ENCODE measurements at places on chromosomes 6 and 20.

- no peak for DNase-seq
Observed at GRCh38 chr6:15949982-15950381, 178.9 kb upstream of the MYLIP start.

- no peak for DNase-seq
Observed at GRCh38 chr20:364905-365794, 15.4 kb upstream of the TRIB3 start.

DNA sequence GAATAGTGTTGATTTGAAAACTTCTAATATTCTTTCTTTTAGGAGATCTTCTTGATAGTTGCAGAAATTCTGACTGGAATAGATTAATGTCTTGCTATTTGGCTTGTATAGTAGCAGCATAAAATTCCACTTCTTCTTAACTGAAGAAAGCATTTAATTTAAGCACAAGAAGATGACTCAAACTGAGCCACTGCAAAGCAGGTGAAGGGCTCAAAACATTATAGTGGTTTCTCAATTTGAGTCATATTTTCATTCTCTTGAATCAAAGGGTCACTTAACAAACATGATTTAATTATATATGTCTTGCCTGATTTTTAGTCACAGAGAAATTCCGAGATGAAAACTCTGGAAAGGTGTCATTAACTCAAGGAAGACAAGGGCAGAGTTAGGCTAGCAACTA is 239.3 kb downstream of the ZNF217 start:
- no peak for DNase-seq

DNA sequence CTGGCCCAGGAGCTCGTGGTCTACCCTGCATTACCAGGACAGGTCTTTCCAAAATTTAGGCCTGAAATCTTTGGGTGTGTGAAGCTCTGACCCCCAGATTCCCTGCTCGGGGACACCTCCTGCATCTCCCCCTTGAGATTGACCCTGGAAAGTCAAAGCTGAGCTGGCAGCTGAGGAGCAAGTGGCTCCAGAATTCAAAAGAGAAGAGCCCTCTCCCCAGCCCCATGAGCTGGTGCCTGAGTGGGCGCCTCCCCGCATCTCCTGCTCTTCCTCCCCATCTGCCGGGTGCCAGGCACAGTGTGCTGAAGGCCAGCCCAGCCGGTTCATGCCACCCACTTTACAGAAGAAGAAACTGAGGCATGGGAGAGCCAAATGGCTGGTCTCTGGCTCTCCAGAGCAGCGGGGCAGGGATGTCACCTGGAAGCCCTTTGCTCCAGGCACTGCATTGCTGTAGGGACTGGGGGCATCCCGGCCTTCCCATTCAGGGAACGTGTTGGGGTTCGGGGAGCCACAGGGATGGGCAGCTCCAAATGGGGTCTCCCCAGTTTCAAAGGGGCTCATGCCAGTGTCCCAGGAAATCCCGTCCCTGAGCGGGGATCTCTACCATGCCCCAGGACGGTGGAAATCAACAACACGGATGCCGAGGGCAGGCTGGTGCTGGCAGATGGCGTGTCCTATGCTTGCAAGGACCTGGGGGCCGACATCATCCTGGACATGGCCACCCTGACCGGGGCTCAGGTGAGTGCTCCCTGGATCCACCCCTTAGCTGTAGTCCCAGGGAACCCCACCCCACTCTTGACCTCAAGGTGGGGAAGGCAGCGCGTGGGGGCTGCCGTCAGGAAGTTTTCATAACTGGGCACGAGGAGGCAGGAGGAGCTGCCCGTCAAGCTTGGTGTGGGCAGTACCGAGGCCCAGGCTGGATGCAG is 20.5 kb downstream of the NPEPL1 start:
- no peak for DNase-seq

- DNase-seq = no peak
Observed at GRCh38 chr6:152356016-152356415, 281.1 kb downstream of the SYNE1 start.

DNA sequence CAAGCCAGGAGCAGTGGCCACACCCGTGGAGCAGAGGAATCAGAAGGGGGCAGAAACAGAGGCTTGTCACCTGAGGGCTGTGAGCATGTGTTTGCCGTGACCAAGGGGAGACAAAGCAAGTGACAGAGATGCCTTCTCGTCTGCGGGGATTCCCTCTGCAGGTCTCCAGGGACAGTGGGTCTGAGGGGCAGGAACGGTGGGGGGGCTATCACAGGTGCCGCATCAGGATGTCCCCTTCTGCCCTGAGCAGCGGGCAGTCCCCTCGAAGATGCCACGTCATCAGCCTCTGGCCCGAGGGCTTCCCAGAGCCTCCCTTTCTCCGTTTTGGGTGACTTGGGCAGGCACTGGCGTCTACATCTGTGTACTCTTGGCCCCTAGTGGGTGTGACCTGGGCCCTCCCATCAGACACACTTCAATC is 338.7 kb downstream of the PREX1 start:
- no peak for DNase-seq

DNA sequence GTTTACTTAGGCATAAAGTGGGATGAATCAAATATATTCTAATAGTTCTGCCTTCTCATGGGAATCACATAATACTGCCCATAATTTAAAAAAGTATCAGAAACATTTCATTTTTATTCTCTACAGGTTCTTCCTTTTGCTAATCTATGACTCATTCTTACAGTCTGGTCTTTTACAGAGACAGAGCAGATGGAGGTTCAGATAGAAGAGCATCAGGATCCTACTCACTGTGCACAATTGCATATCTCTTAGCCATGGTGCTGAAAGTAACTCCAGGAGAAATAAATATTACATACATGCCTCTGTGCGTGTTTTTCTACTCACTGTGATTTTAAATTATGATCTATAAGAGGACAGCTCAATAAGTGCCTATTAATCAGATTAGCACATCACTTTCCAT is 16.3 kb upstream of the OR2B6 start:
- no peak for DNase-seq

GRCh38 chr6:154258064-154258757 is 98.4 kb downstream of the IPCEF1 start:
- DNase-seq = no peak

DNA sequence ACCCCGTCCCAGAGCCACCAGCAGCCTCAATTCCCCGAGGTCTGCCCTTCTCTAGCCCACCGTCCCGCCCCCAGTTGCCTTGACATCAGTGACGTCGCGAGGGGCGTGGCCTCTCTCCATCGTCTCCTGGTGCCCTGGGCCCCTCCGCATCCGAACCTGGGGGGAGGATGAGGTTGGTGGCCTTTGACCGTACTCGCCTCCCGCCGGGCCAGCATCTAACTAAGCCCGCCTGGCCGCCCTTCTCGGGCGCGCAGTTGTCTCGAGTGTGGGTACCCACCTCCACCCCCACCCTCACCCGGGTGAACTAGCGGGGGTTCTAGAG is 5.5 kb upstream of the ARMC12 start:
- no peak for DNase-seq

DNA sequence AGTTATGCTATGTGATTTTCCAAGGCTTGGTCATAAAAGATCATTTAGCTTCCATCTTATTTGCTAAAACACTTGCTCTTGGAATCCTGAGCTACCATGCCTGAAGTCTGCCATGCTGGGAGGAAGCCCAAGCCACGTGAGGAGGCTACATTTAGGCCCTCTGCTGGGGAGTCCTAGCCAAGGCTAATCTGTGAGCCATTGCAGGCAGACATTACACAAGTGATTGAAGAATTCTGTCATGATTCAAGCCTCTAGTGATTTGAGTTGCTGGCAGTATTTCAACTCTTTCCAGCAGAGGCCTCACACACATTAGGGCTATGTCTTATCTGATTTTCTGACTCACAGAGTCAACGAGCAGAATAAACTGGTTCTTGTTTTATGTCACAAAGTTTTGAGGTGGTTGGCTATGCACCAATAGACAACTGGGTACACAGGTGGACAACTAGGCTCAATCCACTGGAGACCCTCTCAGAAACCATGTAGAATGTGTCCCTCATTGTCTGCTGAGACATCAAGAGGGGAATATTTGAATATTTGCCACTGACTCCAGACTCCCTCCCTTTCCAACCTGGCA is 227.2 kb upstream of the SULF2 start:
- no peak for DNase-seq

- DNase-seq = no peak
Observed at GRCh38 chr20:1536893-1537730, 20.4 kb downstream of the SIRPD start.

DNA sequence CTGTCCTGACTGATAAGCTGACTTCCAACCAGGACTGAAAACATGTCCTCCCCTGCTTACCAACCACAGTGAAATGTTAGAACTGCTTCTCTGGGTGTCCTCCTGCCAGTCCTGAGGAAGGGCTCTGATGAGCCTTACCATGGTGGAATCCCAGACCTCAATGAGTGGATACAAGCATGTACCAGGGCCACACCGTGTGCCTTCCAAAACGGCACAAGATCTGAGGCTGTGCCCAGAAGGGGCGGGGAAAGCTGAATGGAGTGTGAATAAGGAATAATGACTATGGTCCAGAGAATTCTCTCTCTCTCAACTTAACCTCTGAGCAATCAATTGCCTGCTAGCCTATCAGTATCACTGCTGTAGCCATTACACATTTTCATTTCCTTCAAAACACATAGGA is 51.7 kb downstream of the PDE10A start:
- no peak for DNase-seq

DNA sequence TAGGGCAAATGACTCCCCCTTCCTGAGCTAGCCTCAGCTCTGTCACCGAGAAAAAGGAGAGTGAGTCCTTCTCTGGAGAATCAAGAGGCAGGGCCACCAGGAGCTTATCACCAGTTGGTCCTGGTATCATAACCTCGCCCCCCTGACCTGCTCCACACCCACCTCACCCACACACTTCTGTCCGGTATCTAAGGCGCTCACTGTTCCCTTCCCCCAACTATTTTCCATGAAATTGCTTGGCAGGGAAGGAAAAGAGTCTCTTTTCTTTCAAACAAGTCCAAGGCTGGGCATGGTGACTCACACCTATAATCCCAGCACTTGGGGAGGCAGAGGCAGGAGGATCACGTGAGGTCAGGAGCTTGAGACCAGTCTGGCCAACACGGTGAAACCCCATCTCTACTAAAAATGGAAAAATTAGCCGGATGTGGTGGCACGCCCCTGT is 77.6 kb downstream of the ZMYND8 start:
- DNase-seq = no peak

- no peak for DNase-seq
Observed at GRCh38 chr6:104540743-104541142, 319.0 kb downstream of the HACE1 start.

DNA sequence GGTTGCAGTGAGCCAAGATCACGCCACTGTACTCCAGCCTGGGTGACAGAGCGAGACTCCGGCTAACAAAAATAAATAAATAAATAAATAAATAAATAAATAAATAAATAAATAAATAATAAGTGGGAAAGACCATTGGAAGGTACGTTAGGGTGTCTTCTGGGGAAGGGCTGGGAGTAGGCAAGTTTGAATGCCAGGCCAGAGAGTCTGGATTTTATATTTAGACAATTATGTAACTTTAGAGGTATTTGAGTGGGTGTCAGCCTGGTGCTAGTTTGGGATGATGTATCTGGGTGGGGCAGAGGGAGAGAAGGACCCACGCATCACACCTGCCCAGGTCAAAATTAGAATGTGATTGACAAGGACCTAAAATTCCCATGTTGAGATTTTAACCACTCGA is 108.5 kb upstream of the PRND start:
- no peak for DNase-seq

DNA sequence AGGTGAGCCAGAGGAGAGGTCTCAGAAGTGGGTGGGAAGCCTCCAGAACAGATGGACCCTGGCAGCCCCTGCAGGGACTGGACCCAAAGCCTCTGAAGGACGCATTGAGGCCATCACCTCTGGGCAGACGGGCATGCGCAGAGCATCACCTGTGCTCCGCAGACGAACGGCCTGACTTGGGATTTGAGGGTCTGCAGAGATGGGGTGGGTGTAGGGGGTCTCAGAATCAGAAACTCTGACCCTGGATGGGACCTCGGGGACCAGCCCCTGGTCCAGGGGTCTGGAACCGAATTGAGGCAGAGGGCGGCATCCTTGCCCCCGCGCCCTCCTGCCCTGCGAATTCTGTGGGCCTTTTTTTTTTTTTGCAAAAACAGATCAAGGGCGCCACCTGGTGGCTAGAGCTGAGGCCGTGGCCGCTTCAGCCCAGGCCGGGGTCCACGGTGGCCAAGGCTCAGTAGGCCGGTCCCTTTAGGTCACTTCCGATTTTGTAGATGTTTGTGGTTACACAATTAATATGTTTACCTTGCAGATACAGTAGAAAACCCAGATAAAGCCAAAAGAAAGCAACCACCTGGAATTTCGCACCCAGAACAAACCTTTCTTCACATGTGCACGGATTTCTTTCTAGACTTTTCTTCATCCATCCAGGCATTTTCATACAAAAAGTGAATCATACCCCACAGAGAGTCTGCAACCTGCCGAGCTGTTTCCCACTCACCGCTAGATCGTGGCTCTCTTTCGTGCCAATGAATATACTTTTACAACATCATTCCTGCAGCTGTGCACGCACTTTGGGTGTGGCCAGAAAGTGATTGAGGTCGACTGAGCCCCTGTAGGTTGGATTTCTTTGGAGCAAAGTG is 25.9 kb downstream of the ZBP1 start:
- no peak for DNase-seq

DNA sequence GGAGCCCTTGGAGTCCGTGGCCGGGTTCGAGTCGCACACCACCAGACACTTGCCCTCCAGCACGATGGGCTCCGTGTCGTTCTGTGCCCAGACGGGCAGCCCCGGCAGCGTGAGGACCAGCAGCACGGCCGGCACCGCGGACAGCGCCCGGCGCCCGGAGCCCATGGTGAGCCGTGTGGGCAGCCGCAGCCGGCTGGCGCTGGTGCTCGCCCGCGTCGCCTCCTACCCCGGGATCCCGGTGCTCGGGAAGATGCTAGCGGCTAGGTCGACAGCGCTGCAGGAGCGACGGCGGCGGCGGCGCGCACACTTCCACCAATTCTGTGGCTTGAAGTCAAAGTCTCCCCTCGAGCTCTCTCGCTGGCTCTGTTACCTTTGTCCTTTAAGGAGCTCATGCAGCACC is 1.3 kb downstream of the CBLN4 start:
- DNase-seq = no peak

DNA sequence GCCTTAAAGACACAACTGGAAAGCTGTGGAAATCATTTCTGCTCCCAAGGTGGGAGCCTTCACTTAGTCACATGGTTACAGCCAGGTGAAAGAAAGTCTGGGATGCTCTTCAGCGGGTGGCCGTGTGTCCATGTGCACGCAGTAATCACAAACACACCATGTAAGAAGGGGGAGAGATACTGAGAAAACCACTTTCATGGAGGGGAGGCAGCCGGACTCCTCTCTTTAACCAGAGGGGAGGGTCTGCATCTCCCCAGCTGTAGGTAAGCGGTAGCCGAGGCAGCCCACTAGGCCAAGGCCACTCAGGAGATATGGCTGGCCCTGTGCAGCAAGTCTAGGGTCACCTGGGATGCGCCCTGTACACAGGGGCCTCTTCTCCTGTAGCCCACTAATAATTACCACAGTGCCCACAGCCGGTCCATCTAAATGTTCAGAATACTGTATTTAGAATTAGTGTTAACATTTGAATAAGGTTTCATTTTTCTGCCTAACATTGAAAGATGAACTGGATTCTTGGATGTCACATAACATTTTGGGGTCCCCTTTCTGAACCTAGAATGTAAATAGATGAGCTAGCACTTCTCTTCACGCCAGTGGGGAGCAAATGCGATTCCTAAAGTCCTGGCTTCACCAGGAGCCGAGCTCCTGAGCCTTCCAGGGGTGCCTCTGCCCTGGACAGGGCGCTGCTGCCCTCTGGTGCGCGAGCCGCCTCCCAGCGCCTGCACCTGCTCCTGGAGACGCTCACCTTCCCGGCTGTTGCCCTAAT is 15.9 kb downstream of the GPR31 start:
- DNase-seq = no peak

- no peak for DNase-seq
Observed at GRCh38 chr20:38889792-38890496, 36.3 kb upstream of the FAM83D start.
